ENCODE measurements at places on chromosomes 7 and 10. TPM values are rescaled to one million over a fixed set of nuclear protein-coding genes. Genes with fewer than 3 reads are reported as not detected.

MDH2 gene
- 103 TPM for total RNA-seq

HECTD2 gene
- 20.6 TPM for total RNA-seq

RHOBTB1 gene
- 20.0 TPM for total RNA-seq

SLC16A12 gene
- total RNA-seq: 0.45 TPM

RNF133 gene
- not detected for total RNA-seq

TRPV5 gene
- total RNA-seq: not detected

ABHD11 gene
- 34.5 TPM for total RNA-seq

AGR3 gene
- total RNA-seq: not detected

ORC5 gene
- total RNA-seq: 32.6 TPM

WNT8B gene
- total RNA-seq: not detected

PNLIPRP1 gene
- total RNA-seq: not detected

C10orf53 gene
- total RNA-seq: not detected

SLC16A9 gene
- 0.80 TPM for total RNA-seq

CPXM2 gene
- total RNA-seq: not detected
